Stomach (tissue), 19 donors: ENCODE measurements at places on chromosomes 6 and 20. TPM values are rescaled to one million over a fixed set of nuclear protein-coding genes. Genes with fewer than 3 reads are reported as not detected.

PKIB gene
- polyA plus RNA-seq = 17.2 TPM

HSPA12B gene
- 5.3 TPM for polyA plus RNA-seq

PRRT1 gene
- 3.4 TPM for polyA plus RNA-seq

ERGIC3 gene
- 227 TPM for polyA plus RNA-seq

HAO1 gene
- polyA plus RNA-seq = not detected

SIRPG gene
- not detected for polyA plus RNA-seq

LRRN4 gene
- 0.19 TPM for polyA plus RNA-seq

KCNK17 gene
- polyA plus RNA-seq = 0.46 TPM
